ENCODE measurements at places on chromosomes 12 and 14. TPM values are rescaled to one million over a fixed set of nuclear protein-coding genes. Genes with fewer than 3 reads are reported as not detected.

DNA sequence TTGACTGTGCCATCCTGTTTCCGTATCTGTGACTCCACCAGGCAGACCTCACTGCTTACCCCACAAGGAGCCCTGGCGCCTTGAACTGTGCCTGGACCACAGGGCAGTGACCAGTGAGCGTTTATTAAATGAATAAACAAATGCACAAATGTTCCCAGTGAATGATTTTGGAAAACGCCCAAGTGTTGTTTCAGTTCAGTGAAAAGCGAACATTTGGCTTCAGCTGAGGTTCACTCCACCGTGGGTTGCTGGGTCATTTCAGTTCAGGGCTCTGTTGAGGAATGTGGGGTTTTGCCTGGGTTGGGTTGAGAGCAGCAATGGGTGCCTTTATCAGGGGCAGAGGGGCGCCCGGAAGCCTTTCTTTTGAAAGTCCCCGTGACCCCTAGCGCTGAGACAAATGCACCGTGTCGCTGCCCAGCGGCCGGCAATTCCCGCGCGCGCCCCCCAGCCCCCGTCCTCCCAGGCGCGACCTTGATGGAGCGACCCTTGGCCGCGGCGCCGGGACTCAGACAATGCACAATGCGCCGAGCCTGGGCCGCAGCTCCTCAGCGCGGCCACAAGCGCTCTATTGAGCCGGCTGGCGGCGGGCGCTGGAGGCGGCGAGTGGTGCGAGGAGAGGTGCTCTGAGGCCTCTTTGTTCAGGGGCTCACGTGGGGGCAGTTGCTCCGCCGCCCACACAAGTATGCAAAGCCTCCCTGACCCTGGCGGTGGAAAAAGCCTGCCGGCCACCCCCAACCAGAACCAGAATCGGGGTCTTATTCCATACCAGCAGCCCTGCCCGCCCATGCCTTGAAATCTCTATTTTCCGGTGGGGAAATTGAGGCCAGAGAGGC lies 40.5 kb upstream of the CLMN start:
- DNase-seq: no peak

DNA sequence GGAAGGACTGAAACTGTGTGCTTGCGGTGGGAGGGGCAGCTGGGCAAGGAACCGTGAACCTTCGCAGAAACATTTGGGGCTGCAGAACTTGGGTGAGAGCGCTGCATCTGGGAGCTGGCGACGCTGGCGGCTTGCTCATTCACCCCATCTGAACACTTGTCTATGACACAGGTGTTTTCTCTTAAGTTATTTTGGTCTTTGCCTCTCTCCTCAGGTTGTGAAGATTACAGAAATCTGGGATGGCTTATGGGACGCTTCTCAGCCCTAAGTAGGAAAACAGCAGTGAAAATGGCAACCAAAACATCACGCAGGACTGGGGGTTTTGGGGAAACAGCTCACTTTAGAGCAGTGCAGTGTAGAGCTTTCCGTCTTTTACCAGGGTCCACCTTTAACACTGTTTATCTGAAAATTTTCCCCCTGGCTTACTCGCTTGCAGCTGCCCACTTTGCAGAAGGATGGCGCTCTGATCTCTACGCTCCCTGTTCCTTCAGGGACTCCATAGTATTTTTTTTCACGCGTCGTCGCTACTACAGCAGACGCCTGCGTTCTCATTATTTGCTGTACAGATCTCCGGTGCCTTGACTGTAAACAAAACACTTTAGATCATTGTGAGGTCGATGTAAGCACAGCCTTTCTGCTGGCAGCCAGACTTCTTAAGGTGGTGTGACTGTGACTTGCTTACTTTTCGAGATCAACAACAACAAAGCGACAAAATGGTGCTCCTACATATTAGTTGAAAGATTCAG lies 2.7 kb upstream of the CDKN1B start:
- peak; percentile 81 for DNase-seq

The GRIP1 gene
- 1.7 TPM for total RNA-seq

DNA sequence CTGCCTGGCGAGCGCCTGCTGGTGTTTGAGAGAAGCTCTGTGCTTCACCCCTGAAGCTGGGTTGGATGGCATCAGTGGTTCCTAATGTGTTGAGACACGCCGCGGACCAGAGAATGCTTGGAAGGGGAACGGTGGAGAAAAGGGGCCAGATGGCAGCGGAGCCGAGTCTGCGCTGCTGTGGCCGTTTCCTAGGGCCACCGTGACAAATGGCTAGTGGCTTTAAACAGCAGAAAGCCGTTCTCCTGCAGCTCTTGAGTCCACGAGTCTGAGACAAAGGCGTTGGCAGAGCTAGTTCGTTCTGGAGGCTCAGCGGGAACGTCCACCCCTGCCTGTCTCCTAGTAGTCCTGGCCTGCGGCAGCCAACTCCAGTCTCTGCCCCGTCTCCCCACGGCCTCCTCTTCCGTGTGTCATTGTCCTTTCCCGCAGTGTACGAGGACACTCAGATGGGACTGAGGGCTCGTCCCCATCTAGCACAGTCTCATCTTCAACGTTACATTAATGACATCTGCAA lies 103.6 kb downstream of the ADGRD1 start:
- no peak for DNase-seq

The ARID2 gene
- 49.7 TPM for total RNA-seq
